Activated CD4-positive, CD25-positive, alpha-beta regulatory T cell treated with anti-CD3 and anti-CD28 coated beads, Interleukin-2, amount 50 U/mL, for 16 hours (primary cell): ENCODE measurements at places on chromosomes 4 and X.

- no peak for DNase-seq
These were observed 18.1 kb upstream of the CXCL2 start for GRCh38 chr4:74117024-74117534.

- no peak for DNase-seq
These were observed 42.9 kb downstream of the CCKAR start for GRCh38 chr4:26447378-26447777.

- no peak for DNase-seq
These were observed 32.7 kb upstream of the JADE1 start for GRCh38 chr4:128776794-128777216.

DNA sequence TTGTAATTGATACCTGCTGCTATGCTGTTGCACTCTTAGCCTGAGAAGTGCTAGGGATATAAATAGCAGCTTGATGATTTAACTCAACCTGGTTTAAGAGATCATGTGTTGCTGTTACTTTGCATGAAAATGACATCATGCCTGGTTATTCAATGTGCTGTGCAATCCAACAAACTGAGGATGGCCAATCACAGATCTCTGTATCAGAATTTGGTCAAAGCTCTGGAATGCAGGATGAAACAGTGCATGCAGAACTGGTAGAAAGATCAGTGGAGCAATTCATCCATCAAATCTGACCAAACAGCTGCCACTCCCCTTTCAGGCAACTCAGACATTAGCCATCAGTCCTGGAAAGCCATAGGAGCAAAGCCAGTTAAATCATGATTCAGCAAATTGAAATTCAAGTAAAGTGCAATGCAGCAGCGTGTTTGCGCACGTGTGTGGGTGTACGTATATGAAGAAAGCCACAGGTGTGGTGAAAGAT is 160.3 kb upstream of the RASGEF1B start:
- no peak for DNase-seq

DNA sequence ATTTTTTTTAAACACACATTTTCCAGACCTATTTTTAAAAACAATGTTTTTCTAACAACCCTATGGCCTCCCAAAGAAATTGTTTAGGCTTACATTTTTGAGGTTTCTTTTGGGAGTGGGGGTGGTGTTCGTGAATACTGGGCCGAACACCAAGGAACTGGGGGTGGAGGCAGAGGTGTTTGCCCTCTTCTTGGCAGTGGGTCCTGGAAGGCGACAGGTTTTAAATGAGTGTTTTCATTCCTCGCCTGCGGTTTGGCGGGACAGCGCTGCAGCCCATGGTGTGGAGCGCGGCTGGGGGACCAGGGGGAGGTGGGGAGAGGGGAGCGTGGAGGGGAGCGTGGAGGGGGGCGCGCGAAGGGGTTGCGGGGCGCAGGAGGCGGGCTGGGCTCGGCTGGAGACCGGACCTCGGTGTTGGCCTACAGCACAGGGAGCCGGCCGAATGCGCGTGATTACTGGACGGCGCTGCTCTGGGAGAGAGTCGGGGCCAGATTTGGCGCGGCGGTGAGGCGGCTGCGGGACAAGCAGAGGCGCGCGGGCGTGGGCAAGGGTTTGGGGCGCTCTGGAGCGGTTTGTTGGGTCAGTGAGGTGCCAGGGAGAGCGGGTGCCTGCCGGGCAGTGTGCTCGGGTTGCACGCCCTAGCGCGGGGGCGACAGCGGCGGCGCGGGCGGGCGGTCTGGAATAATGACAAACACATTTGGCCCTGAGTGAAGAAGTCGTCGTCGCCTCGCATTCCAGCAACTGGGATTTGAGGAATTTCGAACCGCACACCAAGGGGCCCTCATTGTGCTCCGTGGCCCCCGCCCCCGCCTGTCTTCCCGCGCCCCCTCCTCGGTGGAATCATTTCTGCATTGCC is 764 bp downstream of the PDGFRA start:
- no peak for DNase-seq
